ENCODE measurements at places on chromosomes 3 and 15. TPM values are rescaled to one million over a fixed set of nuclear protein-coding genes. Genes with fewer than 3 reads are reported as not detected.

TMEM266 gene
- total RNA-seq = 0.05 TPM

PCOLCE2 gene
- total RNA-seq = 40.9 TPM

NR2E3 gene
- total RNA-seq = 0.18 TPM

ACSBG1 gene
- 0.20 TPM for total RNA-seq

PPP2R3A gene
- 3.2 TPM for total RNA-seq

LRRC58 gene
- 15.9 TPM for total RNA-seq

XIRP1 gene
- 0.07 TPM for total RNA-seq

ST8SIA2 gene
- 0.57 TPM for total RNA-seq

TUSC7 gene
- total RNA-seq = not detected

GATA2 gene
- total RNA-seq = 5.5 TPM

NTRK3 gene
- total RNA-seq = 21.1 TPM

RABL3 gene
- total RNA-seq = 19.1 TPM

PCNP gene
- 109 TPM for total RNA-seq

SLC12A1 gene
- total RNA-seq = not detected

TRIM71 gene
- total RNA-seq = not detected

LNP1 gene
- total RNA-seq = 0.88 TPM

FBN1 gene
- 9.3 TPM for total RNA-seq
